ENCODE measurements at places on chromosomes 13 and 19.

DNA sequence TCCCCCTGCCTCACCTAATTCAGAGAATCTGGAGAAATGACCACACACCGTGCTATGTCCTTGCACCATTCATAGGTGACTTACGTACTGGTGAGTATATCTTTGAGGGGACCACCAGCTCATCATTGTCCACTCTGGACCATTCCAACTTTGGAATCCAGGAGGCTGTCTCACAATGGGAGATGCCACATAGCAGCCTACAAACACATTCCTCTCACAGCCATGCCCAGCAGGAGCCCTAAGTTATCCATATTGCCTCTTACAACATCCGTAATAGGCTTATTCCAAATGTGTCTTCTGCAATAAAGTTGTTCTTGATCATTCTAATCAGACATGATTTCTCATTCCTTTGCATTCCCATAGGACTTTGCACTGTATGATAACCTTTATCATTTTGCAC, 436.7 kb downstream of the EFNB2 start:
- no peak for DNase-seq

DNA sequence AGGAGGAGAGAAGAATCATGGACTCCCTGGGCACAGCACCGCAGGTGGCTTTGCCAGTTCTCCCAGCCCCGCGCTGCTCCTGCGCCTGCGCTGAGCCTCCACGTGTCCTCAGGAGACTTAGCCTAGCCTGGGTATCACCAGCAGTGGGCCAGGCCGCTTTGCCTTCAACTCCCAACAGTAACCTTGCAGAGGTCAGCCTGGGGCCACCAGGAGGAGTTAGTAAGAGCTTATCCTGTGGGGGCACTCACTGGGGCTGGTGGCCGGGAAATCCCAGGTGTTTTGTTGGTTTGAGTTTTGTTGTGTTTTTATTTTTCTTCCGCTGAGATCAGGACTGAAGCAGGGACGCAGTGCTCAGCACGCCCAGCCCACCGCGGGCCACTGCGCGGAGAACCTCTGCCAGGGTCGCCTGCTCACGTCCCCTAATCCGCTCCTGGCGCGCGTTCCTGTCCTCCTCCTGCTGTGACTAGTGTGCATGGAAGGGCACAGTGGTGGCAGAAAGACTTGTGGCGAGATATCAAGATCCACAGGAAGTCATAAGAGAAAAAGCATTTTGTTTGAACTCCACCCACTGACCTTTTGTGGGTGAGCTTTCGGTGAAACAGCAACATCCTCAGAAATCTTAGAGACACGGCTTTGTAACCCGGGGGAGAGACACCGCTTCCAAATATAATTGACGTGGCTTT, 207.4 kb upstream of the RFC3 start:
- no peak for DNase-seq

GRCh38 chr19:39296055-39296645, at the start of gene IFNL1:
TSS of gene IFNL1 (plus strand) at chr19:39296407. CDS start at chr19:39296422, 15 bp downstream.
- DNase-seq, result no peak

- no peak for DNase-seq
Measured at GRCh38 chr13:73168953-73169401, 110.2 kb downstream of the KLF5 start.

DNA sequence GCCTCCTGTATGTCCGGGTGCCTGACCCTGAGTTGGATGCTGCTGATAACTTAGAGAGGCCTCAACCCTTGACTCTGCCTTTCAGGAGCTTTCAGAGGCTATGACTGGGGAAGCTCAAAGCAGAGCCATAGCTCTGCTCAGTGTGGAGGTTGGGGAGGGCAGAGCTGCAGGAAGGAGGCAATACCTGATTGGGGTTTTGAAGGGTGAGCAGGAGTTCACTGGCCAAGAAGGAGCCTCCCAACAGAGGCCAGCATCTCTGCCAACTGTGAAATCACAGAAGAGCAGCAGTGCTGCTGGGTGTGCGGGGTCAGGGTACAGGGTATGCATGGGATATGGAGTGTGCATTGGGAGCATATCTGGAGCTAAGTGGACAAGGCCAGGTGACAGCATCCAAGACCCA, 21.6 kb downstream of the TMEM38A start:
- DNase-seq, result no peak

DNA sequence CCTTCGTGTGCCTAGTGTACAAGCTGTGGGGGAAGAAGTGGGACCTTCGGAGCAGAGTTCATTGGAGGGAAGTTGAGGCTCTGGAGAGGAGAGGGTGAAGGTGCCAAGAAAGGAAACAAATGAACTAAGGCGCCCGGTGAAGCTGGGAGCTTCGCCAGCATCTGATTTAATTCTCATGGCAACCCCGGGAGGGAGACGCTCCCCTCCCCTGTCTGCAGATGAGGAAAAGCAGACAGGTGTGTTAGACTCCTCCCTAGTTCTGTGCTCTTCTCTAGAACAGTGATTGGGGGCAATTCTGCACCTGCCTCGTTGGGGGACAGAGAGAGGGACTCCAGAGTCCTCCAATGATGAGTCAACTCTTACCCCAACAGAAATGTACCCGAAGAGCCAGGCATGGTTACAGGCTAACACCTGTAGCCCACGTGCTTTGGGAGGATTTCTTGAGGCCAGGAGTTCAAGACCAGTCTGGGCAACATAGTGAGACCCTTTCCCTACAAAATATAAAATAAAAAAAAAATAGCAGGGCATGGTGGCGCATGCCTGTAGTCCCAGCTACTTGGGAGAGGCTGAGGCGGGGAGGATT, 4.2 kb downstream of the SSC5D start:
- DNase-seq, result no peak
